ENCODE measurements at places on chromosomes 1 and 21.

- no peak for DNase-seq
These were observed 61.4 kb upstream of the CNN3 start for GRCh38 chr1:94988356-94988755.

DNA sequence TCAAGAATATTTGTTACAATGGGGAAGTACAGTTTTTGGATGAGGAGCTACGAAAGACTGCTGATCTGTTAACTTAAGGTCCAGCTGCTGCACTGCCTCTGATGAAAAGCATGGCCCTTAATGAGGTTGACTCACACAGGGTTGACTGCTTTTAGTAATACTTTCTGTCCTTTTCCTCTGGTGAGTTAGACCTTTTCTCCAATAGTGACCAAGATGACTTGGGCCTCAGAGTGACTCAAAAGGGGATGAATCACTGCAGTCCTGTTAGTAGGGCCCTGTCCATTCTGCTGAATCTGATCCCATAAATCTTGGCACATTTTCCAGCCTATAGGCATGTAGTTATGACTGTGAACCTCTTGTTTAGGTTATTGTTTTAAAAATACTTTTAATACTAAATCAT lies 2.7 kb downstream of the DISP1 start:
- no peak for DNase-seq

- DNase-seq = no peak
These were observed 32.6 kb upstream of the FMO2 start for GRCh38 chr1:171152549-171152948.

DNA sequence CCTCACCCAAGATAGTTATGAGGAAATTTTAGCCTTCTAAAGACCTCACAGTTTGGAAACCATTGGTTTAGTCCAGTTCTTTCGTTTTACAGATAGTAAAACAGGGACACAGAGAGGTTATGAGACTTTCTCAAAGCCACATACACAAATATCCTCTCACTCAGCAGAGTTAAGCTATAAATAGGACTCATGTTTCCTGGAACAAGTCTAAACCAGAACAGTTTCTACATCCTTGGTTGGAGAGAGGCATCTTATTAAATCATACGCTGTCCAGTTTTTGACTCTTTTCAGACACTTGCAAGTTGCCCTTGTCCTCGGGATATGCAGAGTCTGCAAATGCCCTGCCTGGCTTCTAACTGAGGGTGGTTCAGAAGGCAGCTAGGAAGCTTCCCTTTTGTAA lies 462.1 kb upstream of the DEPDC1 start:
- DNase-seq = no peak

GRCh38 chr1:25774206-25774803 lies 25.7 kb upstream of the SELENON start:
- DNase-seq = no peak

DNA sequence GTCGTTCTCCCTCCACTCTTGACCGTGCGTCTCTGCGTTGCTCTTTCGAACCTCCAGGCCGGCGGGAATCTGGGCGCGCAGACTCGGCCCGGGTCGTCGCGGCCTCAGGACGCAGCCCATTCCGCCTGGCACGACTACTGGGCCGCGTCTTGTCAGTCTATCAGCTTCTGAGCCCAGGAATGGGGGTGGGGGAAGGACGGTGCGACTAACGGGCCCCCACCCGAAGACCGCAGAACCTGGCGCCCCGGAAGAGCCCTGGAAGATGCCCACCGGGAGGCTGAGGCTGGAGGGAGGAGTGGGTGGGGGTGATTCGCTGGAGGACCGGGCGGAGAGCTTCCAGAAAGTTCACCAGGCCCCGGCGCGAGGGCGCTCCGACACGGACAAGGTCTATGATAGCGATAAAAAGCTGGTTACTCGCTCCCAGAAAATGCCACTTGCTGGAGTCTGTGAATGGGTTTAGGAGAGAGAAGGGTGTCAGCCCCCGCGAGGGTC lies 1.7 kb upstream of the DMRTA2 start:
- DNase-seq = no peak

- DNase-seq = no peak
These were observed 99.0 kb upstream of the WLS start for GRCh38 chr1:68331117-68331865.

- no peak for DNase-seq
These were observed 25.0 kb downstream of the FOXO6 start for GRCh38 chr1:41386196-41386663.

DNA sequence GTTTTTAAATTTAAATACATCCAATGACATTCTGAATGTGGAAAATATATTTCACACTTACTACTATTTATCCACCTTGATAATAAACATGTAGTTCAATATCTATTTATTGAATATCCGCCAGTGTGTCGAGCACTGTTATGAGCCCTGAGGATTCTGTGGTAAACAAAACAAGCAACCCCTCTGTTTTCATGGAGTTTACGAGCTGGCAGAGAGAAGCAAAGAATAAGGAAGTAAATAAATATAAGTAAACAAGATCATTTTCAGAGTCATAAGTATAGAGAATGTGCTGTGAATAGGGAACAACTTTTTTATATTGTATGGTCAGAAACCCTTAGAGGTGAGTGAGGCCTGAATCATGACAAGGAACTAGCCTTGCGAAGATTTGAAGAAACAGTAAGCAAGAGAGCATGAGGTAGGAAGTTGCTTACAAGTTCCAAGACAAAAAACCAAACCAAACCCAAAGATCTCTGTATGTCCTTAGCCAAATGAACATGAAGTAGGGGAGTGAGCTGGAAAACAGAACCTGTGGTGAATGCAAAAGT lies 6.4 kb upstream of the SERBP1 start:
- no peak for DNase-seq

DNA sequence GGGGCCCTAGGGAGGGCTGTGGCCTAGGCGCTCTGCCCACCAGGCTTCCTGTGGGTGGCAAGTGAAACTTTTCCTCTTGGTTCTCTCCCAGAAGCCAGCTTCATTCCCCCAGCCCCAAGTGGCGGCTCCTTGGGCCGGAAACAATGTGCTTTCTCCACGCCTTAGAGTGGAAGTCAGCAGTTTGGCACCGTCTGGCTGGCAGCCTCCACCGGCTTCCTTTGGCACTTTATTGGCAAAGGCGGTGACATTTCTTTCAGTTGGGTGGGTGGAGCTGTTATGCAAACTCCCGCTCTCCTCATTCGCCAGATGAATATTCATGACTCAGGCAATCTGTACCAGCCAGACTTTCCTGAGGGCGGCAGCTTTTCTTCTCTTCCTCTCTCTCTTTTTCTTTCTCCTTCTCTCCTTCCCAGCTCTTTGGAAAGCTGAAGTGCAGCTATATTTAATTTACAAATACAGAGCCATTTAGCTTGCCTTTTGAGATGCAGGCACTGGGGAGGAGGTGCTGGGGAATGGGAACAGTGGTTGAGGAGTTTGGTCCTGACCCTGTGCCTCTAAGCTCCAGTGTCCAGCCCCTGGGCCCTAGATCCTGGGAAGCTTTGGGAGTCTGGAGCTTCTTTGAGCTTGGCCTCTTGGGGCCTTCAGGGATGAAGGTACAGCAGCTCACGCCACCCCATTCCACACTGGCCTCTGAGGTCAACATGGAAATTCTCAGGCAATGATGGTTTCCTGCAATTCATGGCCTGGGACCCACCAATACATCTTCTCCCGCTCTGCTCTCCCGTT lies 67.8 kb upstream of the POU3F1 start:
- no peak for DNase-seq

GRCh38 chr1:52460694-52461093 lies 56.3 kb downstream of the PRPF38A start:
- no peak for DNase-seq

- no peak for DNase-seq
These were observed 98.8 kb downstream of the RASAL2 start for GRCh38 chr1:178192686-178193085.

DNA sequence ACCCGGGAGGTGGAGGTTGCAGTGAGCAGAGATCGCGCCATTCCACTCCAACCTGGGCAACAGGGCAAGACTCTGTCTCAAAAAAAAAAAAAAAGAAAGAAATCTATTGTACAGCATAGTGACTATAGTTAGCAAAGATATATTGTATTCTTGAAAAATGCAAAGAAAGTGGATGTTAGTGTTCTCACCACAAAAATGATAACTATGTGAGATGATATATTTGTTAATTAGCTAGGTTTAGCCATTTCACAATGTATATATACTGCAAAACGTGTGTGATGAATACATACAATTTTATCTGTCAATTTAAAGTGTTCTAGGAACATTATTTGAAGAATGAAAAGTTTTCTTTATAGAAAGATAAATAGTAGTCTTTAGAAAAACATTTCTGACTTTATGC lies 179.9 kb downstream of the AK5 start:
- no peak for DNase-seq

DNA sequence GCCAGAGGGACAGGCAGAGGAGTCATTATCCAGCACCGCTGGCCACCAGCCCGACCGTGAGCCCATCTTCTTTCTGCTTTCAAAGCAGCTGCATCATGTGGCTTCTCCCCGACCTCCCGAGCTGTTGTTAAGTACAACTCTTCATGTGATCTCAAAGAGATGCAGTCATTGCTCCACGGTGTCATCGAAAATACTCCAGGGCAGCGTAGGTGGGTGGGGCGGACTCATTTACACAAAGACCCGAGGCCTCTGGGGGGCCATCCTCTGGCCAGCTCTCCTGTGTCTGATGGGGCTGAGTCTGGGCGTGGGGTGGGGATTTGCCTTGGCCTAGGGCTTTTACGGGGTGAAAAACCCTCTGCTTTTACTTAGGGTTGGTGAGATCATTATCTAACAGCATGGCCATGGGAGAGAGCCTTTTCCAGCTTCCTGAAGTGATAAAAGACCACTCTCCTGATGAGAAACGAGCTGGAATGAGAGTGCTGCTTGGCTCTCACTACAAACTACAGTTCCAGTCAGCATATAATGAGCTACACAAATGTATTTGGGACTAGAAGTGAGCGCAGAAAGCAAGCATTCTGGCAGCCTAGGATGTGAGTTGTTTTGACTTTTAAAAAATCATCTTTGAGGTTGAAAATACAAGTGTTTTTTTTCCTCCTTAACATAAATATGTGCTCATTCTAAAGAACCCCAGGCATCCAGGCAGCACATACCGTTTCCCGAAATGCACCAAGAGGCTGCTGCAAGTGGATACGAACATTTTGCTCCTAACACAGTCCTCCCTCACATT lies 165.0 kb downstream of the RHOU start:
- DNase-seq = no peak
